Amniotic stem cell (primary cell): ENCODE measurements at places on chromosomes 7 and 10.

DNA sequence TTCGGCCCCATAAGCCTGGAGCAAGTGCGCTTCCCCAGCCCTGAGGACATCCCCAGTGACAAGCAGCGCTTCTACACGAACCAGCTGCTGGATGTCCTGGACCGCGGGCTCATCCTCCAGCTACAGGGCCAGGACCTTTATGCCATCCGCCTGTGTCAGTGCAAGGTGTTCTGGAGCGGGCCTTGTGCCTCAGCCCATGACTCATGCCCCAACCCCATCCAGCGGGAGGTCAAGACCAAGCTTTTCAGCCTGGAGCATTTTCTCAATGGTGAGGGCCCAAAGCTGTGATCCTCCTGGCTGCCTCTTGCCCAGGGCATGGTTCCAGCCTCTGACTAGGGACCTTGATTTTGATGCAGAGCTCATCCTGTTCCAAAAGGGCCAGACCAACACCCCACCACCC, 10.1 kb downstream of the IRF5 start:
- no peak for DNase-seq

- DNase-seq = no peak
Observed at GRCh38 chr10:132434405-132435005, 37.5 kb downstream of the PWWP2B start.

- no peak for DNase-seq
Observed at GRCh38 chr10:14691359-14691758, 83.3 kb downstream of the FAM107B start.

DNA sequence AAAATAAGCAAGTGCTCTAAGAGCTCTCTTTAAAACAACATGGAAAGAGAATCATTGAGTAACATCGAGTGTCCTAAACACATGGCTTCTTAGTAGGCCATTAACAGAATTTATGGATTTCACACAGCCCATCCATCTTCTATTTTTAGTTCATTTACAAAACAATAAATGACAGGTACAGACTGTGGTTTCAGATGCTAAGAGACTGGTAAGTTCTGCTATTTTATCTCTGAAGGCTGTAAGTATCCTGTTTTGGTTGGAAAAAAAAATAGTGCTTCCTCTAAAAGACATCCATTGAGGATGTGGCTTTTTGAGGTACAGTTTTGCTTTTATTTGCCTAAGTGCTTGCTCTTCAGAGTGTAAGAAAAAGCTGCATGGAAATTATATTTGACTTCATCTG, 27.4 kb upstream of the GNAI1 start:
- no peak for DNase-seq

- no peak for DNase-seq
Observed at GRCh38 chr7:144439717-144440205, 36.3 kb upstream of the NOBOX start.

DNA sequence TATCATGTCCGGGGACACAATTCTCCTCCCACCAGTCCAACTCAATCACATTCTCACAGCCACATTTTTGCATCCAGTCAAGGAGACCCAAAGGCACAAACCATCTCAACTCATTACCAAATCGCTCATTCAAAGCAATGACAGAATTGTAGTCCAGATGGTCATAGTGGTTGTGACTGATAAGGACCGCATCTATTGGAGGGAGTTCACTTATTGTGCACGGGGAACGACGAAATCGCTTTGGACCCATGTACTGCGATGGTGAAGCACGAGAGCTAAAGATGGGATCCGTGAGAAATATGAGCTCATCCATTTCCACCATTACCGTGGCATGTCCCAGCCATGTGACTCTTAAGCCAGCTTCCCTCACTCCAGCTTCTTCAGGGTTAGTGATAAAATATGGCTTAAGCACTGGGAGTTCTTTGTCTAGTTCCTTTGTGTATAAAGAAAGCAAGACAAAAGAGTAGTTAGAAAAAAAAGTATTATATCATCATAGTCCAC, 29.1 kb downstream of the NAPEPLD start:
- DNase-seq = no peak

GRCh38 chr10:97766106-97766810, 5.5 kb downstream of the SFRP5 start:
- no peak for DNase-seq

DNA sequence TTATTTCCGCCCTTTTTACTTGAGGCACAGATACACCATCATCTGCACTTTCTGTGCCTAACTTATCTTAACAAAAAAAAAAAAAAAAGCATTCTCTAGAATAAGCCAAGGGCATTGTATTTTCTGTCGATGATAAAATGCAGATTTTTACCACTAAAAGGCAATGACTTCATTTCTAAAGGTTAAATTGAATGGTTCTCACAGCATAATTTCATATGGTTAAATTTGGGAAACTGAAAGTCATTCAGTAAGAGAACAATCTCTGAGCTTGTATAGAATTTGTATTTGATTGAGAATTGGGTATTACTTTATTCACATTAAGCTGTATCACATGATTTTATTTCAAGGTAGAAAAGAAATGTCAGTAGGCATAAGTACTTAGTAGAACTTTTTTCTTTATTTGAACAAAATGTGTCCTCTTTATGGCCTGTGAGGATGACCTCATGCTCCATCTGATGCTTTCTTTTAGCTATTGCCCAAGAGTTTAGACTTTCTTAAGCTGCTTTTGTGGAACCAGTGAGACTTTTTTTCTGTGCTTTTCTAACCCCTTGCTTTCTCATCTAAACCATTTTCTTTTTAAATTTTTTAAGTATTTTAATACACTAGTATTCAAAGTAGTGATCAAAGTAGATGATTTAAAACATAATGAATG, 110.3 kb downstream of the LRRC4 start:
- no peak for DNase-seq

GRCh38 chr7:12485845-12486244, 82.2 kb upstream of the VWDE start:
- DNase-seq = no peak
